Central memory CD8-positive, alpha-beta T cell (primary cell): ENCODE measurements at places on chromosomes 1 and 21.

DNA sequence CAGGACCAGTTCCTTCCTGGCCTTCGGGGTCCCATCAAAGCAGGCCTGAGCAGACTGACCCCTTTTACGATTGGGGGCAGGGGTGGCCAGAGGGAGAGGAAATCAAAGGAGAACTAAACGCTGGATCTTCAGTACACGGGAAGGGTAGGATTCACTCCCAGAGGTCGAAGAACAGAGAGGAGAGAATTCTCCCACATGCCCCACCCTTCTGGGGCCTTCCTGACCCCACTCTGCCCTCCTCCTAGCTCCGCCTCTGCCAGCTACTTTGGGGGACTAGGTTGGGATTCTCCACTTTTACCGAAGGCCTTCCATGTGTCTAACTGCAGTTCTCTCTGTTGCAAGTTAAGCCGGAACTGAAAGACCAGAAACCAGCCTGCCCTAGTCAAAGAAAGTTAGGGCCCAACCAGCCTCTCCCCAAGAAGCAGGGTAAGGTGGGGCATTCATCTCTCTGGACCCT lies 654 bp upstream of the ARHGEF2 start:
- DNase-seq, result no peak

DNA sequence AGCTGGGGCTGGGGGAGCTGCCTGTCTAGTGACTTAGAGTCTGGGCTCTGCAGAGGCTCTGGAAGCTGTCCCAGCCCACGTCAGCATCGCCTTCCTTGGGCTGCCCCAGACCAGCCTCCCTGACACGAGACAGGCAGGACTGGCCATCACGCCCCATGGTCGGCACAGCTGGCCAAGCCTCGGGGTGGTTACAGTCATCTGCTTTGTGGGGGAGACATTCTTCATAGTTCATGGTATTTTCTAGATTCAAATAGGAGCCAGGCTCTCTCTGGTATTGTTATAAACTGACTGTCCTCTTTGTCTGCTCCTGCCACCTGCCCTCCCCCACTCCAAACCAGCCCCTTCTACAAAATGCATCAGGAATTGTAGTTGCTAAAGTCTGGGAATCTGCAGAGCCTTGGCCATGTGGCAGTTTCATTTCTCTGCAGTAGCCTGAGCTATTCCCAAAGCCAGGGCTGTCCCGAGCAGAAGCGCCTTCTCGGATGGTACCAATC lies 29.4 kb downstream of the OLFML2B start:
- no peak for DNase-seq

GRCh38 chr1:47838562-47839432 lies 158.4 kb downstream of the TRABD2B start:
- no peak for DNase-seq

- DNase-seq, result no peak
Observed at GRCh38 chr1:173043253-173043652, 7.5 kb downstream of the TNFSF18 start.

- DNase-seq, result no peak
Observed at GRCh38 chr1:182147136-182147820, 85.8 kb upstream of the ZNF648 start.

- no peak for DNase-seq
Observed at GRCh38 chr1:24254783-24255182, 64.4 kb upstream of the GRHL3 start.

DNA sequence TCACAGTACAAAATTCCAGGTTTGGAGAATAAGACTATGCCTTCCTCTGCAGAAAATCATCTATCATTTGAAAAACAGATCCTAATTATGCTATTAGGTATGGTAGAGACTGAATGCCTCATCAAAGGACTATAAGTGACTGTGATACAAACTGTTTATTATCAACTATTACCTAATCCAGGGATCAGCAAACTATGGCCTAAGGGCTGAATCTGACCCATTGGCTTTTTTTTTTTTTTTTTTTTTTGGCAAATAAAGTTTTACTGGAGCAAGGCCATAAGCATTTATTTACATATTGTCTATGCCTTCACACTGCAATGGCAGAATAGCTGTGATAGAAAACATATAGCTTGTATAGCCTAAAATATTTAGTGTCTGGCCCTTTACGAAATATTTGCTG lies 4.7 kb upstream of the ASPM start:
- no peak for DNase-seq

DNA sequence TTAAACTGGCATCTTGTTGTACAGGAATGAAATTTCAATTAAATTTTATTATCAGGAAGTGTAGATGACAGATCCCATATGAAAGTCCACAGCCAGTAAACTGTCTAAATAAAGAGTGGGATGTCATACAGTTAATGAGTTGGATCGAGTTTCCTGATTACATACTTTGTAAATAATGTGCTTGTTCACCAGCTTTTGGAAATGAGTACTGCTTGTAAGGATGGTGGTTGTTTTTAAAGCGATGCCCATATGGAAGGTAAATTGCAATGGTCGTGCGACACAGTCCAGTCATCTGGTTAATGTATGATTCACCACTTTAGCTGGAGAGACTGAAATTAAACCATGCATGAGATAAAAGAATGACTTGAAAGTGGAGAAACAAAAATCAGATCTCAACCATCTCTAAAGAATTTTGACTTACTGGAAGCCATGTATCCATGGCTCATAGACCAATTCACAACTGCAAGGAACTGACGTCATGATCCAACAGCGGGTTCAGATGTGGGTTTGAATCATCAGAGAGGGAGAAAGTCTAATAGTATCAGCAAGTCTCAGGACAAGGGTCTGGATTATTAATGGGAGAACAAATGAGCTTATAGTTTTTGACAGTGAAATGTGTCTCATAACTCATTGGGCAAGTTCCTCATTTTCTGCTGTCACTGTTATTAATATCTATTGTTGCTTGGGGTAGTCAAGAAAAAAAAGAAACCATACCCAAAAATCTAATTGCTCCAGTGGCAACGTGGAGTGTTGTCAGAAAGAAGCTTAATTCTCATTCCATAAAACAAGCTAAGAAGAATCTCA lies 49.0 kb downstream of the MAP10 start:
- DNase-seq, result no peak

- no peak for DNase-seq
Observed at GRCh38 chr21:26570203-26570602, 2.9 kb downstream of the CYYR1 start.

GRCh38 chr1:84428235-84428634 lies 30.0 kb downstream of the DNASE2B start:
- no peak for DNase-seq

GRCh38 chr1:161740921-161741320 lies 8.7 kb upstream of the DUSP12 start:
- no peak for DNase-seq

DNA sequence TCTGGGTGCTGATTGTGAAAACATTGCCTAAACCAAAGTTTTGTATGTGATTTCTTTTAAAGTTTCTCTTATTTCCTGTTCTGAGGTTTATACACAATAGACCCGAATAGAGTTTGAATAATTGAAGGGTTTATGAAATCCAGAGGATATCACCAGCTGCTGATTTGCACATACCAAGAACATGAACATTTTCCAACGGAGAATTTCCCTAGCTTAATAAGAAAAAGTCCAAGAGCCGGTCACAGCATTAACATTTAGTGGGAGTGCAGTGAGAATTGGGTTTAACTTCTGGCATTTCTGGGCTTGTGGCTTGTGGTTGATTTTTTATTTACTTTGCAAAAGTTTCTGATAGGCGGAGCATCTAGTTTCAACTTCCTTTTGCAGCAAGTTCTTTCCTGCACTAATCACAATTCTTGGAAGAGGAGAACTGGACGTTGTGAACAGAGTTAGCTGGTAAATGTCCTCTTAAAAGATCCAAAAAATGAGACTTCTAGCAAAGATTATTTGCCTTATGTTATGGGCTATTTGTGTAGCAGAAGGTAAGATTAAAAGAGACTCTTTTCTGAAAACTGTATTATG lies at the start of gene CFH:
Gene CFH (plus strand): TSS at position 407 of the 579 bp plus-strand sequence. CDS start 75 bp downstream, at position 482.
- no peak for DNase-seq

GRCh38 chr1:95286479-95286878 lies 52.5 kb downstream of the RWDD3 start:
- DNase-seq, result no peak

- DNase-seq, result no peak
Observed at GRCh38 chr21:28132713-28133112, 860.0 kb downstream of the LTN1 start.

DNA sequence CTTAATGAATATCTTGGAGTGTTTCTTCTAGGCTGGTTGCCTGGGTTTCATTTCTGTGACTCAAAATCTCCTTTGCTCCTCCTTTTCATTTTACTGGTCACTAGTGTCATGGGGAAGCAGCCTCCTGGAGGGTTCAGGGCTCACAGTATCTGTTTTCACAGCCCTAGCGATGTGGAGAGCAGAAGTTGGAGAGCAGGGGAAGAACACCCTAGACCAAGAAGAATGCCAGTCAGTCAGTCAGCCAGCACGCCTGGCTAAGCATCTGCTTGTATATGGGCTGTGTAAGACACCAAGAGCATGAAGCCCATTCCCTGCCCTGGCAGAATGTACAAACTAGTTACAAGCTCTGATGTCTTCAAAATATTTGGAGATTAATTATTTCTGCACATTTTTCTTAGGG lies 7.9 kb downstream of the RXRG start:
- DNase-seq, result no peak

- no peak for DNase-seq
Observed at GRCh38 chr1:218803351-218803997, 370.2 kb upstream of the LYPLAL1 start.

GRCh38 chr1:14094611-14095400 lies 394.8 kb downstream of the PRDM2 start:
- DNase-seq, result no peak

DNA sequence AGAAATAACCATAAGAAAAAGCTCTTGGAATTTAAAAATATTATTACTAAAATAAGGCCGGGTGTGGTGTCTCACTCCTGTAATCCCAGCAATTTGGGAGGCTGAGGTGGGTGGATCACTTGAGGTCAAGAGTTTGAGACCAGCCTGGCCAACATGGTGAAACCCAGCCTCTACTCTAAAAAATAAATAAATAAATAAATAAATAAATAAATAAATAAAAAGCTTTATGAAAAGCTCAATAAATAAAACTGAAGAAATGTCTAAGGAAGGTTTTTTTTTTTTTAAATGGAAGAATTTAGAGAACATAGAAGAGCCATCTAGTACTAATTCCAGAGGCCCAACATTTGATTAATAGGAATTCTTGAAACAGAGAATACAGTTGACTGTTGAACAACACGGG lies 249.1 kb upstream of the PROX1 start:
- no peak for DNase-seq

DNA sequence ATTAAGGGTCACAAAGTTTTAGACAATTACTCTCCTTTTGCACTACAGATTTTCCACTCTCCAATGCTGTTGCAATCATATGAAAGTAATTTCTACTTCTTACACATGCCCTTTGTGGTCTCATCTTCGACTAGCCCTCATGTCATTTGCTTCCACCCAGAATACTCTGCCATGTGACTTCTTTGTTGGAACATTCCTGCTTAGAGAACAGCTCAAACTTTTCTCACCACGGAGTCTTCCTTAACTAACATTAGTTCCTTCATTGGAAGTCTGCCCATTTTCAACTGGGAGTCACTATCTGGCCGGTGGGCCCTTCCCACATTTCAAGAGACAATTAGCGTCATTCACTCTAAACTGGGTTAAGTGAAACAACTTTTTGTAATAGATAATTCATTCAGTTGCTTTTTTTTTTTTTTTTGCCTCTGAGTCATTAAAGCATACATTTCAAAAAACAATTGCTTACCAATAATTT lies 142.6 kb upstream of the PALMD start:
- DNase-seq, result no peak

GRCh38 chr1:14220324-14220723 lies 378.2 kb upstream of the KAZN start:
- no peak for DNase-seq

DNA sequence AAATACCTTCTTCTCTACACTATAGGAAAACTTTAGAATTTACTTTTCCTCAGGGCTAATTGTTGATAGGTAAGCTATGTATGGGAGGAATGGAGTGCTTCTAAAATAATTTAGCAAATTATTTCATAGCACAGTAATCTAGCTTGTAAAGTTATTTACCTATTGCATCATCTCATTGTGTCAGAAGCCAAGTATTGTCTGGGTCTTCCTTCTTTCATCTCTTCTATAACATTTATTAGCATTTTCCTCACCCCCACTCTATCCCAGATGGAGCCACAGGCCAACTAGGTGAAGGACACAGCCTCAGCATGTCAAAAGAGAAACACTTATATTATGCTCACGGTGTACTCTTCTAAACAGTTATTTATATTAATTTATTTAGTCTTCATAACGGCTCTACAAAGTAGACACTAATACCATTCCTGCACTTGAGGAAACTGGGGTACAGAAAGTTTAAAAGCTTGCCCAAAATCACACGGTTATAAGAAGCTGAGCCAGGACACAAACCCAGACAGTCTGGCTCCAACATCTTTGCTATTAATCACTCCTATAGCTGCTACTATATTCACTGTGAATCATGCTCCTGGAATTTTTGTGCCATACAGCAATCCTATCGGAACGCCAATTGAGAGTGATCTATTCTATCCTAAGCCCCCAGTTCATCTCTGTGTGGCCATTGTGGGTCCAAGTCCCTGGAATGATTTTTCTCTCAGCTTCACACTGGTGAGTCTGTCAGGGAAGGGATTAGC lies 43.1 kb downstream of the OR10J5 start:
- no peak for DNase-seq

DNA sequence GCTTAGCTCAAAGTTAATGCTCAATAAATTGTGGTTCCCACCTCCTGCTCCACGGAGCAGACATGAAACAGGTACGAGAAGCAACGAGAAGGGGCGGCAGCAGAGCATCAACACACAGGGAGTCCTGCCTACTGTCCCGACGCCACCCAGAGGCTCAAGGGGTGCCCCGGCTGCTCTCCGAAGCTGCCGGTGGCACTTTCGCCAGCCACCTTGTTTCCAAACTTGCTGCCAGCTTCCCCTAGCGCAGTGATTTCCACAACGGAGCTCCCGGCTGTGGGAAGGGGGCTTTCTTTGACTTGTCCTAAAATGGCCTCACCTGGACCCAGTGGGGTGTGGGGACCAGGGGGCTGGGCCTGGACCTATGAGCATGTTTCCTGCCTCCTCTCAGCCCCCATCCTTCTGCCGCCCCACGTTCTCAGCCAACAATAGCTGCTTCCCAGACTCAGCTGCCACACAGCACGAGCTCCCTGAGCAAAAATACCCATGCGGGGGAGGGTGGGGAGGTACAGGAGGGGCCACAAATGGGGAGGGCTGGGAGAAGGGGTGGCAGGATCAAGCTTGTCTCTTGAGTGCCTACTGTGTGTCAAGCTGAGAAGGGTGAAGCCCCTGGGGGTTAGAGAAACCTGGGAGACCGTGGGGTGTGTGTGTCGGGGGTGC lies 35.6 kb upstream of the ECE1 start:
- no peak for DNase-seq

- DNase-seq, result no peak
Observed at GRCh38 chr21:19322360-19322759, 918.8 kb upstream of the TMPRSS15 start.

- DNase-seq, result no peak
Observed at GRCh38 chr1:32765570-32766327, 51.4 kb downstream of the YARS1 start.

- DNase-seq, result no peak
Observed at GRCh38 chr21:27206368-27206982, 239.6 kb upstream of the ADAMTS5 start.

- DNase-seq, result no peak
Observed at GRCh38 chr1:203217139-203217655, 12.3 kb downstream of the CHIT1 start.
